ENCODE measurements at places on chromosomes 12 and 14.

- DNase-seq = no peak
Observed at GRCh38 chr12:40183715-40184114, 41.1 kb upstream of the LRRK2 start.

DNA sequence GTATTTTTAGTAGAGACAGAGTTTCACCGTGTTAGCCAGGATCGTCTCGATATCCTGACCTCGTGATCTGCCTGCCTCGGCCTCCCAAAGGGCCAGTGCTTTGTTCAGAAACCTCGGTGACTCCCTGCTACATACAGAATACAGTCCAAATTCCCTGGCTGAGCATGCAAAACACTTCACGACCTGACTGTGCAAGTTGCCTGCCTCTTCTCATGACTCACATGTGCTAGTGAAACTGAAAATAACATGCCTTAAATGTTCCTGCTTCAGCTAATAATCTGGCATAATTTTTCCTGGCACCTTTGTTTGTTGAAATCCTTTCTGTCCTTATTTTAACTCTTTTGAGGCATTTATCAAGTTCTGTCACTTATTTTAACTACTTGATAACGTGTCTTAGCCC is 8.2 kb downstream of the DMAC2L start:
- no peak for DNase-seq

DNA sequence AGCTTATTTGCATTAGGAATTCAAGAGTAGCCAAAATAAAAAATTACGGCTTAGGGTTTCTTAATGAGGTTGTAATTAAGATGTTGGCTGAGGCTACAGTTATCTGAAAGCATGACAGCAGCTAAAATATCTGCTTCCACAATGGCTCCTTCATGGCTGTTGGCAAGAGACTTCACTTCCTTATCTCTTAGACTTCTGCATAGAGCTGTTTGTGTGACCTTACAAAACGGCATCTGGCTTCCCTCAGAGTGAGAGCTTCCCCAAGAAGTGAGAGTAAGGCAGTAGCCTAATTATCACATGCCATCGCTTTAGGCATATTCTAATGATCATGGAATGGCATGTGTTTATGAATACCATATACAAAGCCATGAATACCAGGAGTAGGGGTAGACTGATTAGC is 57.6 kb downstream of the CCDC59 start:
- no peak for DNase-seq

GRCh38 chr14:90275820-90276219 is 19.5 kb downstream of the PSMC1 start:
- no peak for DNase-seq

GRCh38 chr14:90023176-90023896 is 38.5 kb upstream of the KCNK13 start:
- no peak for DNase-seq

DNA sequence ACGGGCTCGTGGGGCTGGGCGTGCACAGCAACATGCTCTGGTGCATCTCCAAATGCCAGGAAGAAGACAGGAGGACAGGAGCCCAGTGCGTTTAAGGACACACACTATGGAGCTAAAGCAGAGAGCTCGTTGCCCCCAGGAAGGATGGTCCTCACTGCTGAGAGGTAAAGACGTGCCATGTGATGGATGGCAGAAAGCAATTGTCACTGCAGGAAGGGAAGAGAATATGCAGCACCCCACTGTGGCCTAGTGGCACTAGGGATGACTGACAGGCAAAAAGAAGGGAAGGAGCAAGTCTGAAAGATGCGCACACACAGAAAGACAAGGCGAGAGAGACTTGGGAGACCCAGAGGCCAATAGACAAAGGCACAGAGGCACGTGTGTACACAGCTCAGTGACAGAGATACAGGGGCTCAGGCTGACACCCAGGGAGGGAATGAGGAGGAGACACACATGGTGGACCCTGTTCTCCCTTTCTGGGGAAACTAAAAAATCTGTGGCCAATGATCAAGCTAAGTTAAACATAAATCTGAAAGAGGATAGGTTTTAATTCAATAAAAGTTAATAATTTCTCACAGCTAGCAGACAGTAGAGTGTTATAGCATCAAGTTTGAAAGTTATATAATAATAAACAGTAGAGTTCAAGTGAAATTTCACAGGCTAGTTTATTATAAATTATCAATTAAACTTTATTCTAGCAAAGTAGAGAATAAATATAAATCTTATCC is 78.8 kb downstream of the CRACR2A start:
- DNase-seq = no peak

GRCh38 chr12:69672195-69672594 is 26.9 kb downstream of the BEST3 start:
- no peak for DNase-seq

GRCh38 chr12:24135158-24135850 is 185.8 kb upstream of the SOX5 start:
- DNase-seq = no peak

- DNase-seq = no peak
Observed at GRCh38 chr12:55729819-55730818, 1.3 kb upstream of the CD63 start.

DNA sequence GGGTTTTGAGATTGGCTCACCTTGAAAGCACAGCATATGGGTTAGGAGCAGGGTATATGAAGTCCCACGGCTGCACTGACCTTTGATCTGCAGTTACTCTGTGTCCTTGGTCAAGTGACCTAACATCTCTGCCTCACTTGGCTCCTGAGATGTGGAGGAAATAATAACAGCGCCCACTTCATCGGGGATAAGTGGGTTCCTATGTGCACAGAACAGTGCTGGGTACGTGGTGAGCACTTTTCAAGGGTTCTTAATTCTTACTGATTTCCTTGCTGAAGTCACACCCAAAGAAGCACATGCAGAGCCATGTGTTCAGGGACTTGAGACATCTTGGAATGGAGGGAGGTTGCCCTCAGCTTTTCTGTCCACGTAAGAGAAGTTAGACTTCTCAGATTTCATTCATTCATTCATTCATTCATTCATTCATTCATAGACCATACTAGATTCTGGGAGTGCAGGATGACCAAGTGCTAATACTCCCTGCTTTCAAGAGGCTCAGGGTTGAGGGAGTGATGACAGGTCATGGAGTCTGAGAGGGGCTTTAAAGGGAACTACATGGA is 39.4 kb downstream of the ADGRD1 start:
- no peak for DNase-seq

- DNase-seq = no peak
Observed at GRCh38 chr14:75715926-75716780, 55.1 kb downstream of the TTLL5 start.

- no peak for DNase-seq
Observed at GRCh38 chr14:33455654-33456345, 495.1 kb downstream of the EGLN3 start.

GRCh38 chr12:65823513-65824375 is 539 bp upstream of the HMGA2 start:
- DNase-seq = no peak
